Psoas muscle (tissue), 8 donors: ENCODE measurements at places on chromosomes 16 and 17. TPM values are rescaled to one million over a fixed set of nuclear protein-coding genes. Genes with fewer than 3 reads are reported as not detected.

GRCh38 chr16:46947900-46948547, 25.4 kb downstream of the DNAJA2 start:
- H3K36me3 ChIP-seq, result no peaks in the 10 kb centered on the region
- H3K27me3 ChIP-seq, result no peaks in the 10 kb centered on the region
- H3K4me3 ChIP-seq, result no peak overlapping the region
- DNase-seq, result no peak

Gene SOX9
- 1.6 TPM for total RNA-seq

- no peaks in the 10 kb centered on the region for H3K27me3 ChIP-seq
- H3K4me3 ChIP-seq, result no peak overlapping the region
- no peaks in the 10 kb centered on the region for H3K36me3 ChIP-seq
- peaks cover 14% of the 10 kb centered on the region for H3K4me1 ChIP-seq
Observed at GRCh38 chr16:14199624-14200023, 128.5 kb downstream of the MRTFB start.

GRCh38 chr16:27539636-27540035, 10.1 kb downstream of the GTF3C1 start:
- H3K36me3 ChIP-seq, result peaks cover 8% of the 10 kb centered on the region
- H3K27me3 ChIP-seq, result no peaks in the 10 kb centered on the region
- DNase-seq, result no peak
- no peak overlapping the region for H3K27ac ChIP-seq

Gene CCL22
- not detected for total RNA-seq

DNA sequence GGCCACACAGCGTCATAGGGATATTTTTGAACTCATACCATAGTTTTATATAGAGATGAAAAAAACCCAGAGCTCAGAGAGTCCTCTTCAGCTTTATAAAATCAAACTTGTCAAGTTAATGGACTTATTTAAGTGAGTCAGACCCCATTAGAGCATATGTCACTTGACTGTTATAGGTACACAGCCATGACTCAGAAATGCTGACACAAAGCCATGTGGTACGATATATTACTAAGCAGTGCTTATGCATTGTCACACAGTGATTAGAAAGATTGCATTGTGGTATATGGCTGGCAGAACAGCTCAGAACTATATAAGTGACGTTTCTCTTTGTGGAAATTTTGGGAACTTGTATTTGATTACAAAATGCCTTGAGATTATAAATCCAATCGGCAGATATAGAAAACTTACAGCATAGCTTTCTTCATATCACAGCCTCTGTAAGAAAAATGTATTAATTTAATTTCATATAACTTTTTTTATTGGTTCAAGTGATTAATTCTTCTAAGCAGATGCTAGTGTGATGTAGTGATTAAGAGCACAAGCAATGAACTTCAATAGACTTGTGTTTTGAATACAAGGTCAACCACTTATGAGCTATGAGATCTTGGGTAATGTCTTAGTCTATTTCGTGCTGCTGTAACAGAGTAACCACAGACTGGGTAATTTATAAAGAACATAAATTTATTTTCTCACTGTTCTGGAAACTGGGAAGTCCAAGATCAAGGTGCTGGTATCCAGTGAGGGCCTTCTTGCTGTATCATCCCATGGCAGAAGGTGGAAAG, 25.8 kb upstream of the GINS3 start:
- DNase-seq, result no peak
- H3K27me3 ChIP-seq, result no peaks in the 10 kb centered on the region
- no peaks in the 10 kb centered on the region for H3K4me1 ChIP-seq
- no peaks in the 10 kb centered on the region for H3K36me3 ChIP-seq
- no peak overlapping the region for H3K4me3 ChIP-seq

DNA sequence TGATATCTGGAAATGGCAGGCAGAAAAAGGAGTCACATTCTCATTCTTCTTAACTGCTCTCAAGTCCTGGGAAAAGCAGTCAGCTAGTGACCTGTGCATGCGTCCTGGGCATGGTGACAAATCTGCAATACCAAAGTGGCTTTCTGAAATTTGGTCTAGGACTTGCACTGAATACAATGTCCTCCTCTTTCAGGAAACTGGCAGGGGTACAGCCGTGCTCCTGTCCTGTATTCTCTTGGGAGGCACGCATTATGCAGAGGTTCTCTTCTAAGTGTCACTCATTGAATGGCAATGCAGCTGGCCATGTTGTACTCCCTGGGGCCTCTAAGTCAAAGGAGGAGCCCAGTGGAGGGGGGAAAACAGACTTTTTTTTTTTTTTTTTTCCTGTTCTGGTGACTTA, 10.6 kb downstream of the PHF12 start:
- peaks cover 4% of the 10 kb centered on the region for H3K36me3 ChIP-seq
- peak; percentile 80 for DNase-seq
- H3K27ac ChIP-seq, result peak overlapping the region; percentile 80
- H3K4me3 ChIP-seq, result no peak overlapping the region
- no peaks in the 10 kb centered on the region for H3K27me3 ChIP-seq
- peaks cover 98% of the 10 kb centered on the region for H3K4me1 ChIP-seq

DNA sequence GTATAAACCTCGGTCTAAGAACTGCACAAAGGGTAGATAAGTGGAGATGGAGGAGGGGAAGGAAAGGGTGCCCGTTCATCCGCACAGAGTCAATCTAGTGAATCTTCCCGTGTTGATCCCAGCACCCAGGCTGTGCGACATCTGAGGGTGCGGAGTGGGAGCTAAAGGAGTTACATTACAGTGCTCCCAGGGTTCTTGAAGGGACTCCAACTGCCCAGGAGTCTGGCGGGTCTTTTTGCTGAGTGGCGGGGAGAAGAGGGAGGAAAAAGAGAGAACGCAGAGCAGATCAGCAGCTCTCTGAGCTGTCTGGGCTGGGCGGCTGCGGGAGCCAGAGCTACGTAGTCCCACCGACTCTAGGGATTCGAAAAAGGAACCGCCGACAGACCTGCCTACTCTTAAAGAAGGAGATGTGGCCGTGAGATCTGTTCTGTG, 1.6 kb upstream of the CA10 start:
- H3K27me3 ChIP-seq, result peaks cover 31% of the 10 kb centered on the region
- H3K4me1 ChIP-seq, result no peaks in the 10 kb centered on the region
- no peaks in the 10 kb centered on the region for H3K36me3 ChIP-seq
- H3K27ac ChIP-seq, result no peak overlapping the region
- no peak for DNase-seq

- no peaks in the 10 kb centered on the region for H3K27me3 ChIP-seq
- peak within 1 kb of the TSS; percentile 83 for H3K27ac ChIP-seq
- peaks cover 22% of the 10 kb centered on the region for H3K36me3 ChIP-seq
- H3K4me1 ChIP-seq, result no peaks in the 10 kb centered on the region
- peak within 1 kb of the TSS; percentile 98 for H3K4me3 ChIP-seq
Observed at GRCh38 chr16:30786936-30787612, at the start of gene ZNF629. Gene ZNF629 (minus strand): TSS chr16:30787205. CDS start chr16:30784482, 2,723 bp downstream.

Gene ST6GALNAC2
- total RNA-seq, result 14.9 TPM

GRCh38 chr16:84876873-84877606, 57.3 kb downstream of the CRISPLD2 start:
- H3K27me3 ChIP-seq, result no peaks in the 10 kb centered on the region
- H3K4me1 ChIP-seq, result no peaks in the 10 kb centered on the region
- no peak for DNase-seq
- no peak overlapping the region for H3K27ac ChIP-seq

GRCh38 chr17:49382556-49382955, 20.5 kb upstream of the ZNF652 start:
- no peaks in the 10 kb centered on the region for H3K4me1 ChIP-seq
- DNase-seq, result no peak
- no peaks in the 10 kb centered on the region for H3K27me3 ChIP-seq
- no peak overlapping the region for H3K27ac ChIP-seq
- H3K36me3 ChIP-seq, result no peaks in the 10 kb centered on the region

DNA sequence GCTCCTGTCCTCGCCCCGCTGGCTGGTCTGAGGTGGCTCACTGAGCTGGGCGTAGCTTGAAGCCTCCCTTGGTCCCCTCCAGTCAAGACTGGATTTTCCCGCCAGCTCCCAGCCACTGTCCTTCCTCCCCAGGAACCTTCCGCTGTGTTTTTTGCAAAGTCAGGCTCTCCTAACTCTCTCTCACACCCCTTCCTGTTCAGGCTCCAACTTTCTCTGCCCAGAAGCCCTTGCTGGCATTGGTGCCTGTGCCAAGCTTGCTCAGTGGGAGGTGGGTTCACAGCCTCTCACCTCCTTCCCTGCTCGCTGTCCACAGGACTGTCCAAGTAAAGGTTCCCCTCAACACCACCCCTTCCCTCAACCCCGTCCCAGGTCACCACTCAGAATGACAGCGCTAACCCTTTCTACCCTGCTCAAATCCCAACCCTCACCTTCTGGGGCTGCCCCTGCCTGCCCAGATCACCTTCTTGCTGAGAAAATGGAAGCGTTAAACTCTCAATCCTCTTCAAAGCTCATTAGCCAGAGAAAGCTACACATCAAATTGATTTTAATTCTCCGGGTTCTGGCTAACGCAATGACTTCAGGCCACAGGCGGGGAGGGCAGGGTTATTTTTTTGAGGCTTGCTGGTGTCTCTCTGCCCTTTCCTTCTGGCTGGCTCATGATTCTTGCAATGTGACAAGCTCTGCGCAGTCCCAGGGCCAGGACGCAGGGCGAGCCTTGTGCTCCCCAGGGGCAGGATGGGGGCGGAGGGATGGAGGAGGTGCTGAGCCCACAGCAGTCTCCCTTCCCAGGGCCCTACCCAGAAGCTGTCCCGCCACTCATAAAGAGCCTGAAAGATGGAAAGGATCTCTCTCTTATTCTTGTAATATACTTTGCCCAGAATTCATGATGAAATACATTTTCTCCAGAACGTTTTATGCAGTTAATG, 357.2 kb upstream of the TNRC6C start:
- H3K36me3 ChIP-seq, result no peaks in the 10 kb centered on the region
- peak; percentile 77 for DNase-seq
- peak overlapping the region; percentile 88 for H3K27ac ChIP-seq
- H3K4me3 ChIP-seq, result no peak overlapping the region

GRCh38 chr16:51024703-51025102, 126.4 kb downstream of the SALL1 start:
- no peaks in the 10 kb centered on the region for H3K4me1 ChIP-seq
- H3K4me3 ChIP-seq, result no peak overlapping the region
- no peak for DNase-seq
- H3K27me3 ChIP-seq, result no peaks in the 10 kb centered on the region

- DNase-seq, result no peak
- H3K4me1 ChIP-seq, result peaks cover 8% of the 10 kb centered on the region
- no peak overlapping the region for H3K4me3 ChIP-seq
- H3K27ac ChIP-seq, result no peak overlapping the region
Observed at GRCh38 chr16:54649876-54650275, 280.8 kb upstream of the IRX5 start.

GRCh38 chr17:40430272-40431230, 12.7 kb upstream of the IGFBP4 start:
- no peaks in the 10 kb centered on the region for H3K36me3 ChIP-seq
- DNase-seq, result no peak
- no peaks in the 10 kb centered on the region for H3K27me3 ChIP-seq
- no peaks in the 10 kb centered on the region for H3K4me1 ChIP-seq
- H3K4me3 ChIP-seq, result no peak overlapping the region

Gene SLC38A8
- total RNA-seq, result not detected

Gene PRSS33
- total RNA-seq, result not detected

DNA sequence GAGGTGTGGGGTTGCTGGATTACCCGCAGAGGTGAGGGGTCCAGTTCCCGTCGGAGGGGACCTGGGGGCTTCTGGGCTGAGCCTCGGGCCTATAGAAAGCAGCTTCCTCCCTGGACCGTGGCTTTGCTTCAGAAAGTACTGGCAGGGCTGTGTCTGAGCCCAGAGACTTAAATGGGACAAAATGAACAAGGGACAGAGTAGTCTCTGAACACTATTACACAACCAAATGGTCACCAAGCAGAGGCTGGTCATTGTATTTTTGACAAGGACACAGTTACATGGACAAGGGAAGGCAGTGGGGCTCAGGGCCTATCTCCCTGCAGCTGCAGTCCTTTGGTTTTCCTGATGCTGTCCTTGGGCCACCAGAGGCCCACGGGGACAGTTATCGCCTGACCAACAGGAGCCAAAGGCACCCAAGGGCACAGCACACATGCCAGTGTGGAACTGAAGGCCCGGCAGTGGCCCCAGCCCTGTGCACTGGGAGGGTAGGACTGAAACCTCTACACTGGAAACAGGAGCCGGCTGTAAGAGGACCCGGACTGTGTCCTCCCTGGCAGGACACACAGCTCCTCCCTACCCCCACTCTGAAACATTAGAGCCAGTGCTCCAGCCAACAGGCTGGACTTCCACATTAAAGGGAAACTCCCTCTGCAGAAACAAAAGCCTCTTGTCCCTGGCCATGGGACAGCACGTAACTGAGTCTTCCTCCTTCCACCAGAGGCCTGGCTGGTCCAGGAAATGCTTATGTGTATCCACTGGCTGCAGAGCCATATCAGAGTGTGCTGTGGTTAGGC, 26.0 kb upstream of the ERN1 start:
- DNase-seq, result peak; percentile 75
- peaks cover 87% of the 10 kb centered on the region for H3K4me1 ChIP-seq
- H3K27ac ChIP-seq, result peak overlapping the region; percentile 88
- peaks cover 30% of the 10 kb centered on the region for H3K36me3 ChIP-seq
- H3K27me3 ChIP-seq, result no peaks in the 10 kb centered on the region

DNA sequence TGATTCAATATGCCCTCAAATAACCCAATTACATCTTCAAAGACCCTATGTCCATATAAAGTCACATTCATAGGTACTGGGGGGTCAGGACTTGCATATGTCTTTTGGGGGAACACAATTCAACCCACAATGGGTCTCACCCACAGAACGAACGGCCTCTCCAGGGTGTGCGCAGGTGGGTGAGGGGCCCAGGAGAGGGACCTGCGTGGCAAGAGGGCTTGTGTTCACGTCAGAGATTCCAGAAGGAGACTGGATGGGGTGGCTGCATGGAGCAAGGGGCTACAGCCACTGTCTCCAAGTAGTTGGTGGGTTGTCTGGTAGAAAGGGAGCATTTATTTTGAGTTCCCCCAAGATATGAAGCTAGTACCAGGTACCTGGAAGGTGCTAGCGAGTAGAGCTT, 212.2 kb downstream of the SEC14L1 start:
- H3K4me3 ChIP-seq, result no peak overlapping the region
- no peak for DNase-seq
- no peaks in the 10 kb centered on the region for H3K27me3 ChIP-seq
- H3K36me3 ChIP-seq, result no peaks in the 10 kb centered on the region
- H3K27ac ChIP-seq, result no peak overlapping the region

- no peaks in the 10 kb centered on the region for H3K36me3 ChIP-seq
- no peaks in the 10 kb centered on the region for H3K27me3 ChIP-seq
- H3K27ac ChIP-seq, result no peak overlapping the region
- H3K4me3 ChIP-seq, result no peak overlapping the region
- no peaks in the 10 kb centered on the region for H3K4me1 ChIP-seq
Observed at GRCh38 chr17:6191405-6192324, 121.5 kb downstream of the WSCD1 start.

Gene ZNF768
- 60.4 TPM for total RNA-seq
